GM12878 (cell line): ENCODE measurements at places on chromosomes 3 and 15.

GRCh38 chr15:55494931-55495330, 13.1 kb downstream of the DNAAF4 start:
- H3K4me1 ChIP-seq, result no peaks in the 10 kb centered on the region; the same call in 1 of the 2 replicates
- H3K27ac ChIP-seq, result no peak overlapping the region
- H3K27me3 ChIP-seq, result no peaks in the 10 kb centered on the region
- DNase-seq, result no peak
- H3K36me3 ChIP-seq, result no peaks in the 10 kb centered on the region
- no peak overlapping the region for H3K4me3 ChIP-seq

DNA sequence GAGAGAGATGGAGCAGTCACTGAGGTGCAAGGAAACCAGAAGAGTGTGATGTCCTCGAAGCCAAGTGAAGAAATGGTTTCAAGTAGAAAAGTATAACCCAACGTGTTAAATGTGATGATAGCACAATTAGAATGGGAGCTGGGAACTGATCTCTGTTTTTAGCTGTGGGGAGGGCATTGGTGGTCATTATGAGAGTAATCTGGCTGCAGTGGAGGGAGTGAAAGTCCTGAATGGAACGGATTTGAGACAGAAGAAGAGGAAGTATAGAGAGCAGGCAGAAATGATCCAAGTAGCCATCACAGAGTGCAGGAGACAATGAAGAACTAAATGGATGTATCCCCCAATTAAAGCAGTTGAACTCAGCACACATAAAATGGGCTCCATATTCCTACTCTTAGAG, 235.3 kb downstream of the IGSF11 start:
- no peak overlapping the region for H3K27ac ChIP-seq
- no peak overlapping the region for H3K4me3 ChIP-seq
- no peaks in the 10 kb centered on the region for H3K36me3 ChIP-seq
- H3K27me3 ChIP-seq, result no peaks in the 10 kb centered on the region
- DNase-seq, result no peak
- no peaks in the 10 kb centered on the region for H3K4me1 ChIP-seq

DNA sequence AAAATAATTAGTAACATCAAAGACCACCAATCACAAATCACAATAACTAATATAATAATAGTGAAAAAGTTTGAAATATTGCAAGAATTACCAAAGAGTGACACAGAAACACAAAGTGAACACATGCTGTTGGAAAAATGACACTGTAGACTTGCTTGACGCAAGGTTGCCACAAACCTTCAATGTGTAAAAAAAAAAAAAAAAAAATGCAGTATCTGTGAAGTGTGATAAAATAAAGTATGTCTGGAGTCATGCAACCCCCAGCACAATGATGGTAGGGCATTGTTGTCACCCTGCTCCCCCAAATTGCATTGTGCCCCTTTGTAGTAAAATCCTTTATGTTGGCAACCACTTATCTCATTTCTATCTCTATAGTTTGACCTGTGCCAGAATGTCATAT, 190.6 kb downstream of the PLCL2 start:
- no peak overlapping the region for H3K4me3 ChIP-seq
- no peak overlapping the region for H3K27ac ChIP-seq
- peaks cover 3% of the 10 kb centered on the region; the same call in 1 of the 2 replicates for H3K36me3 ChIP-seq
- no peak for DNase-seq

DNA sequence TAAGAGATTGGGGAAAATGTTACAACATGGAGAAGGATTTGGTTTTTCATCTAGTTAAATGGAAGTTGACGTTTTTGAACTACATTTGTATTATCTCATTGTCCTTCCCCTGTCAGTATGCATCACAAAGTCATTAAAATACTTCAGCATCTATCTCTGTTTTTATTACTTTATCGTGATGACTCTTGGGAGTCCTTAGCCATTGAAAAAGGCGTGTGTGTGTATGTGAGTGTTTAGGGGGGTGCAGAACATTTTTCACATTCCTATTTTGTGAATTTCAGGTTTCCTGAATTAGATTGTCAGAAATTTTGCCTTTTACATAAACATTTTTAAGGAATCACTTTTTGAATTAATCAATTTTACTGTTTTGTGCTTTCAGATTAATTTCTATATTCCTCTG, 360.6 kb upstream of the SGO1 start:
- H3K27ac ChIP-seq, result no peak overlapping the region
- H3K36me3 ChIP-seq, result no peaks in the 10 kb centered on the region
- H3K4me3 ChIP-seq, result no peak overlapping the region
- H3K4me1 ChIP-seq, result no peaks in the 10 kb centered on the region
- DNase-seq, result no peak

DNA sequence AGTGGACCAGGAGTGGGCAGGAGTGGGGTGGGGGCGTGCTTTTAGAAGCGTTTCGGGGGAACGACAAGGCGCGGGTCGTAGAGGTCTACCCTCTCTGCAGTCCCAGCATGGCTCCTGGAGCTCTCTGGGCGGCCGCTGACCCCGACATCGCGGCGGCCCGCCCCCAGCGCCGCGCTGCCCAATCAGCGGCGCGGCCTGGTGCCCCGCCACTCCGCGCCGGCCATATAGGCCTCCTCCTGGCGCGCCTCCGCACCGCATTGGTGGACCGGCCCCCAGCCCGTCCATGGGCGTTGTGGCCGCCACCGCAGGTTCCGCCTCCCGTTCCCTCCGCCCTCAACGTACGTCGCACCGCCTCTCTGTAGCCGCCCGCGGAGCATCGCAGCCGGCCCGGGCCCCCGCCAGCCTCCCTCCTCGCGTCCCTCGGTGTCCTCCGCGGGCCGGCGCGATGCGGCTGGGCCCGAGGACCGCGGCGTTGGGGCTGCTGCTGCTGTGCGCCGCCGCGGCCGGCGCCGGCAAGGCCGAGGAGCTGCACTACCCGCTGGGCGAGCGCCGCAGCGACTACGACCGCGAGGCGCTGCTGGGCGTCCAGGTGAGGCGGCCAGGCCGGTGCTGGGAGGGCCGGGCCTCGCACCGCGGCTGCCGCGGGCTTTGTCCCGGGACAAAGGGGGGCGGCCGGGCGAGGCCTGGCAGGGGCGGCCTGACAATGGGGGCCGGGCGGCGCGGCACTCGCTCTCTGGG, at the start of gene RCN2:
Gene RCN2, plus strand, starts transcription at position 353 of the 738 bp plus-strand sequence. Its CDS starts 93 bp downstream, at position 446.
- peak within 1 kb of the TSS; percentile 43 for H3K27ac ChIP-seq
- peak within 1 kb of the TSS; percentile 85 for H3K4me3 ChIP-seq
- DNase-seq, result peak; percentile 63
- no peaks in the 10 kb centered on the region for H3K27me3 ChIP-seq
- H3K4me1 ChIP-seq, result peaks cover 11% of the 10 kb centered on the region

GRCh38 chr3:155553780-155554179, 191.1 kb downstream of the PLCH1 start:
- H3K36me3 ChIP-seq, result no peaks in the 10 kb centered on the region
- no peak overlapping the region for H3K27ac ChIP-seq
- no peaks in the 10 kb centered on the region; the same call in 1 of the 2 replicates for H3K27me3 ChIP-seq
- H3K4me1 ChIP-seq, result no peaks in the 10 kb centered on the region
- DNase-seq, result no peak
